ENCODE measurements at places on chromosomes 1 and 21.

- DNase-seq: no peak
Measured at GRCh38 chr21:16378525-16378924, 648.7 kb downstream of the USP25 start.

DNA sequence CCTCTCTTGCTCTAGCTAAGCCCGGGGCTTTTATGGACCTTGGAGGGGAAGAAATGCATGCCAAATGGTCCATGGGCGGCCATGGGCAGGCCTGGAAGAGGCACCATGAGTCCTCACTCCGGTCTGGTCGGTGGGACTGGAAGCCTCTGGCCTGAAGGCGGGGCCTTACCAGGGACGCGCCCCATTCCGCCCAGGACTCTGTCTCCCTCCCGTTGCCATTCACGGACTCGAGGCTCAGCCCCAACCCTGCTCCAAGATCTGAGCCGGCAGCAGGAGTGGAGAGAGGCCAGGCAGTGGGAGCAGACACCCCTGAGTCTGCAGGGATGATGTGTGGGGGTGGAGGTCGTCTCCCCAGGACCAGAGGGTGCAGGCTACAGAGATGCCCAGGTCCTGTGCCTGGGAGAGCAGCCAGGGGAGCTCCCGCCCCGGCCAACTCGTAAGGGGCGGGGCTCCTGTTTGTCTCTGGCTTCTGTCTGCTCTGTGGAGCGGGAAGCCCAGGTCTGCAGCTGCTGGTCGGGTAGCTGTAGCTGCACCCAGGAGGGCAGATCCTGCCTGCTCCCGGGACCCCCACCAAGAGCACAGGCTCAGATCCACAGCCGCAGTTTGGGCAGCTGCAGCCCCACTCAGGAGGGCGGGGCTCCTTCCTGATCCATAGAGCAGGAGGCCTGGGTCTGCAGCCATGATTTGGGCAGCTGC is 8.3 kb upstream of the KANK4 start:
- DNase-seq: no peak

- DNase-seq: no peak
Measured at GRCh38 chr1:65176591-65176990, 28.6 kb downstream of the AK4 start.

DNA sequence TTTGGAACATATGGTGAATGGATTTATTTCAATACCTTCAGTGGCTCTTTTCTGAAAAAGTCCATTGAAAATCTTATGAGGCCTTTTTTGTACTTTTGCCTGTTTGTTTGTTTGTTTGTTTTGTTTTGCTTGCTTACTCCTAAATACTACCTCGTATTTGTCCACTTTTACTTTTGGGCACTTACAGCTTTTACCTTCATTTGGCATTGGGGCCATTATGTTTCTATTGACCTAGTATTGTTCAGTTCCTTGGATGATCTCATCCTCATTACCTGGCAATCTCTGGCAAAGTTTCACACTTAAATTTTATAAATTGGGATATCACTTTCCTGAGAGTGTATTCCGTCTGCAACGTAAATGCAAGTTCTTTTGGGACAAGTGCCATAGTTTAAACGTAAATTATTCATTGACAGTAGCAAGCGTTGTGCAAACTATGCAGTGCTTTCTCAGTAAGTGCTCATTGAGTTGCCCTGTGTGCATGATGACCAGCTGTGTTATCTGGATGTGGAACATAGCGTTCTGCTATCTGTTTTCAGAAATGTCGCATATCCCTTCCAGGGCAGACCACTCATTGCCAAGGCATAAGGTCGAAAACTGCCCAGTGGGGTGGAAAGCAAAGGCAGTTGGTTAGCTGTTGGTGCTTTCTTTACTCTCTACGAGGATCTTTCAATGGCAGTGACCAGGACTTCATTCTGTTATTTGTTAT is 51.1 kb downstream of the LRRC8D start:
- DNase-seq: no peak

DNA sequence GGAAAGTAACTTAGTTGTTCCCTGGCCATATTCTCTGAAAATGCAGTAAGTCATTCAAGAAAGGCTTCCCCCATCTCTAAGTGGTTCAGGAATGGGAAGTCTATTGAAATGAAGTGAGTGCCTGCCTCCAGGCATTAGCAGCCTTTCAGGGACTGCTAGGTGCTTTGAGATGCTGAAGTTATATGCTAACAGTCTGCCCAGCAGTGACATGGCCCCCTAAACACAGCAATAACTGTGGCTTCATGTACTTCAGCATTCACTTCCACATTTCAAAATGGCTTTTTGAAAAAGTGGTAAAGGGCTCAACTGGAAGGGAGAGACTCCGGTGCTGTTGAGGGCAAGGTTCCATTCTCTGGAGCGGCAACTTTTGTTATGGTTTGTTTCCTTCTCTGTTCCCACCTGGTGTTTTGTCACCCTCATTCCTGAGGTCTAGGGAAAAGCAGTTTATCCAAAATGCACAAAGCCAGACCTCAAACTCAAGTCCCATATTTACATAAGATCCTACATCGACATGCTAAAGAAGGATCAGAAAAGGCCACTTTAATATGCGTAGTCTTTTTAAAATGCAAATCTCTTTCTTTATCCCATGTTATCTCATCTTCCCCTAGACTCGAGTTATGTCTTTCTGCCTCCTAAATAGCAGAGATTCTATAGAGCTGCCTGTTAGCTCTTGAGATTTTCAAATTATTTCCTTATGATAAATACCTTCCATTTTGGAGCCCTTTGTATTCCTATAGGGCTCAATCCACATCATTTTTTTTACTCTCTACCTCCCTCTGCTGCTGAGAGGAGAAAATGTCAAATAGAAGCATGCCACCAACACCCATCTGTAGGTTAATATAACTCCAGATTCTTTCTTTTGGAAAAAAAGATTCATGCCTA is 34.2 kb upstream of the LRRC8C start:
- DNase-seq: no peak

GRCh38 chr1:89112871-89113613 is 12.9 kb downstream of the GBP2 start:
- DNase-seq: no peak

- DNase-seq: no peak
Measured at GRCh38 chr21:14403681-14404318, 20.9 kb upstream of the HSPA13 start.

DNA sequence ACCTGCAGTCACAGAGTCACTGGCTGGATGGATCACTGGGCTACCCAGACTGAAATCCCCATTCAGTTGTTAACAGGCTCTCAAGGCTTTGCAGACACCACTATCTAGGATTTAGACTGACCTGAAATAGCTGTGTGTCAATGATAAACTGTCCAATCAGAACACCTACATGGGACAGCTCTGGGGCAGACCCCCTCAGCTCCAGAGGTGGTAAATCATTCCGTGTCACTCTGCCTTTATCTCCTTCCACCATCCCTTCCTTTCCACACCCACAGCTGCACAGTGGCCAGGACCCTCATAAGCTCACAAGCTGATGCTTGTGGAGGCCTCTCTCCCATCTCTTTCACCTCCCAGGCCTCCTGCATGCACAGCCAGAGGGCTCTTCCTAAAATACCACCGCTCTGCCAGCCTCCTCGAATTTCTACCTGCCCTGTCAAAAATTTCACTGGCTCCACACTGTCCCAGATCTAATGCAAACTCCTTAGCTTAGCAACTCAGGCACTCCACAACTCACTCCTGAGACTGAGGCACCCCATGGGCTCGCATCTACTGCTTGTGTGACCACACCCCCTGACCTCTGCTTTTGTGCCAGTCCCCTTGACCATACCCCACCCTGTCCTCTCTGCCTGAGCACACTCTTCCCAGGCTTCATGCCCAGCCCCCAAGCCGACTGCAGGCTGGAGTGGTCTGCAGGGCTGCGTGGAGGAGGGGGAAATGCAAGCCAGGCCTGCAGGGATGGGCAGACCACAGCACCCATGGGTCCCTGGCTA is 5.8 kb downstream of the CAPZB start:
- DNase-seq: no peak

DNA sequence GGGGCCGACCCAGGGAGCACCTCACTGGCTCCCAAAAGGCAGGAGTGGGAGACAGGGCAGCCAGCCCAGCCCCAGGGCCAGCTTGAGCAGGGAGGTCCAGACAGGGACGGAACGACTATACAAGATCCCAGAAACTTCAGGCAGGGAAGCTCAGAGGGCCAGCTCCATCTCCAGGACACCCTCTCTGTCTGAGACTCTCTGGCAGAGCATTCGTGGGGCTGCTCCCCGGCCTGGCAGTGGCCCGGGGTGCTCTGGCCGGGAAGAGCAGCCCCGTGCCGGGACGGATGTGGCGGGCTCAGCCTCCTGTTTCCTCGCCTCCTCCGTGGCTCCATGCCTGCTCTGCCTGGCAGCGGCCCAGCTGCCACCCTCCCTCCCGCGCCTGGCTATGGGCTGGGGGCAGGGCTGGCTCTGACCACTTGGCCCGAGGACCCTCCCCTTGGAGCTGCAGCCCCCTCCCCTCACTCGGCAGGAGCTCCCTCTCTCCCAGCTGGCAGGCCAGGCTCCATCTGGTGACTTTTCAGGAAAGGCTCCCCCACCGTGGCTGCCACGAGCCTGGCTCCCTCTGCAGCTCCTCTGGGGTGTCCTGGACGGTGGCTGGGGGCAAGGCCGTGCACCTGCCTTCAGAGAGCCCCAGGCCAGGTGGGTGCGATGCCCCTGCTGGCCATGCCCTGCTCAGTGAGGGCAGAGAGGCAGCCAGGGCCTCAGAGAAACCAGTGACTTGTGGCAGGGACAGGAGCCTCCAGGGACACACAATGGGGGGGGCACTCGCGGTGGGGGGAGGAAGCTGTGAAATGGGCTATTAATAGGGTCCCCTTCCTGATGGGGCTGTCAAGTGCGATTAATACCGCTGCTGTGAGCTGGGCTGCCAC is 5.6 kb upstream of the PLCH2 start:
- no peak for DNase-seq

DNA sequence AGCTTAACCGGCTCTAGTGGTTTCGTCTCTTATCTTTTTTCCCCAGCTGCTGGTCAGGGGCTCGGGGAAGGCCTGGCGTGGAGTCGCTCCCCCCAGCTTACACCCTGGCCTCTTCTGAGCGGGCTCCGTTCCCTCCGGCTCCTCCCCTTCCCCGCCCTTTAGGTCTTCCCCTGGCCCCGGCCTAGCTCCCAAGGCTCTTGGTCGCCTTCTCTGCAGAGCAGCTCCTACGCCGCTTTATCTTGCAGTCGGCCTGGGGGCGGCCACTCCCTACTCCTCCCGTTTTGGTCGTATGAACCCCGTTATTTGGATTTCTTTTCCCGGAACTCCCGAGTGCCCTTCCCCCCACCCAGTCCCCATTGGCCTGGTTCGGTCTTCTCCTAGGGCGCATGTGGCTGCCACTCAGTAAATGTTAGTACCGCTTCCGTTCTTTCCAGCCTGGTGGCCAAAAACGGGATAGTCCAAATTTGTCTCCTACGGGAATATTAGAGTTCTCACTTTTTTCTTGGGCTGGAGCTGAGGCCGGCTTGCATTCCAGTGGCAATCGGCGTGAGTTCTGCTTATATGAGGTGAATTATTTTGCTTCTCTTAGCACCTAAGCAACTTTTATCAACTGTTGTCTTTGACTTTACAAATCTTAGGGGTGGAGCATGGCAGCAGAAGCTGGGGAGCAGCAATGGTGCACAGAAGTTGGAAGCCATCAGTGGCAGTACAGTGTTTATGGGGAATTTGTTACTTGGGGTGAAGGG is 467 bp downstream of the THRAP3 start:
- peak; percentile 63 for DNase-seq

GRCh38 chr21:15741510-15741909 is 11.7 kb downstream of the USP25 start:
- DNase-seq: no peak

DNA sequence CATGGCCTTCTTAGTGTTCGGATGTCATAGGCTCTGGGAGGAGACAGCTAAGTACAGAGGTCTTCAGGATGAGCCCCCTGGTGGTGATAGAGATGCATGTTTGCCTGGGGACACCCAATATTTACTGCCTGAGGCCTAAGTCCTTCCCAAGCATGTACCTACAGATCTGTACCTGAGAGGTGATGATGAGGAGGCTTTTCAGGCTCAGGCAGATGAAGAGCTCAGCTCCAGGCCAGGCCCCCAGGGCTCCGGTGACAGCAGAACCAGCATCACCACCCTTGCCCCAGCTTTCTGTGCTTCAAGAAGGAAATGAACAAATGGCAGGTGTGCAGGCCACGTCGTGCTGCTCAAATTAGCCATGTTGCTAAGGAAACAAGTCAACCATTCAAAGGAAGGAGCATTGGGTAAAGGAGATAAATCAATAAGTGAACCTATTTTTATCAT is 21.1 kb downstream of the CACNA1E start:
- no peak for DNase-seq

- no peak for DNase-seq
Measured at GRCh38 chr1:108504447-108504846, 54.3 kb downstream of the NBPF6 start.
